AG08395 (cell line): ENCODE measurements at places on chromosomes 16 and 17.

- no peak for DNase-seq
These were observed 690.1 kb downstream of the WWOX start for GRCh38 chr16:78789561-78789960.

DNA sequence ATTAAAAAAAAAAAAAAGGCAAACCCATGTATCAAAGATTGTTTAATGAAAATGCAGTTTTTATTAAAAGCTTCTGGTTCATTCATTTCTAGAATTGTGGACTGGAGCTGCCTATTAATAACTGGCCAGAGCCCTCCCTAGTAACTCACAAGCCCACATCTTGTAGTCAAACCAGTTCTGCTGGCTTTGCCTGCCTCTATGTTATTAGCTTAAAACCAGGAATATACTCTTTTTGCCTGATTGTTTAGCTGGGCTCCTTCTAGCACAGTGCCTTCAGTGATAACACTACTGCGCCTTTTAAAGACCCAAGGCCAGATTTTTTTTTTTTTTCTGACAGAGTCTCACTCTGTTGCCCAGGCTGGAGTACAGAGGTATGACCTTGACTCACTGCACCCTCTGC, 26.0 kb downstream of the TAC4 start:
- DNase-seq = no peak

DNA sequence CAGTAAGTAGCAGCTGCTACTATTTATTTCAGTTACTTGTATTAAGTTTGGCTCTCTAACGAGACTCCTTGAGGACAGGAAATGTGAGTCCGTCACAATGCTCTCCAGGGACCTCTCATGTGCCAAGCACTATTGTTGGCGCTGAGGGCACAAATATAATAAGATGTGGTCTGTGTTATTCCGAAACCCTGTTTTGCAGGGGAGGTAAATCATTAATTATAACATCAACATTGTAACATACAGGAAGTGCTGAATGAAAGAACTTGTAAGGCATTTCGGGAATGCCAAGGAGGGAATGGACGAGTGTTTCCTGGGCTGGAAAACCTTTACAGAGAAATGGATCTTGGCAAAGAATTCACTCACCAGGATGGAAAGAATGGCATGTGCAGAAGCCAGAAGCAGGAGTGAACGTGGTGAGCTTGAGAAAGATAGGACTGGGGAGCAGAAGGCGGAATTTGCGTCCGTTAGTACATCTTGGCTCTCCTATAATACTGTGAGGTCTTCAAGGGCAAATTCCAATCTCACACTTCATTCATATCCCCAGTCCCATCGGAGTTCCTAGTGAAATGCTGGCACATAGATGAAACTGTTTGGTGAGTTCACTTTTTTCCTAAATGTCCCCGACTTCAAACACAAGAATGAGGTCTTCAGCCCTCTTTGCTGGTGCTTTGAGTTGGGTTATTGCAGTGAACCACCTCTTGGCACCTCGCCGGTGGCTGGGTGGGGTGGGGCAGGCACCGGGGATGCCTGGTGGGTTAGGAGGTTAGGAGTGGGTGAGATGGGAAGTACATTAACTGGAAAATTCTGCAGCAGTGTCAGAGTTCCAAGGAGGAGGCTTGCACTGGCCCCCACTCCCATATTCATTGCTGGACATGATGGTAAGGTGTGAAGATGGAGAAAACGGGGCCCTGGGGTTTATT, 11.5 kb downstream of the TAC4 start:
- DNase-seq = no peak

DNA sequence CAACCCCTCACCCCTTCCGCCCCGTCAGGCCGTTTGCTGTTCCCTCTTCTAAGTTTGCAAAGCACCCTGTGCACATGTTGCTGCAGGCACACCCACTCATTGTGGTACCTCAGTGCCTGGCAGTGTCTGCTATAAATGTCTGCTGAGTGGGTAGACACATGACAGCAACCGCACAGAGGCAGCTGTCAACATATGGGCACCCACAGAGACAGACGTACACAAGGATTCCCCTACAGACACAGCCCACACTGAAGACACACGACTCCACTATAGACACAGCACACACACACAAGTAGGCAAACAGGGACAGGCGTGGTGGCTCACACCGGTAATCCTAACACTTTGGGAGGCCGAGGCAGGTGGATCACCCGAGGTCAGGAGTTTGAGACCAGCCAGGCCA, 17.8 kb upstream of the CRK start:
- DNase-seq = no peak

DNA sequence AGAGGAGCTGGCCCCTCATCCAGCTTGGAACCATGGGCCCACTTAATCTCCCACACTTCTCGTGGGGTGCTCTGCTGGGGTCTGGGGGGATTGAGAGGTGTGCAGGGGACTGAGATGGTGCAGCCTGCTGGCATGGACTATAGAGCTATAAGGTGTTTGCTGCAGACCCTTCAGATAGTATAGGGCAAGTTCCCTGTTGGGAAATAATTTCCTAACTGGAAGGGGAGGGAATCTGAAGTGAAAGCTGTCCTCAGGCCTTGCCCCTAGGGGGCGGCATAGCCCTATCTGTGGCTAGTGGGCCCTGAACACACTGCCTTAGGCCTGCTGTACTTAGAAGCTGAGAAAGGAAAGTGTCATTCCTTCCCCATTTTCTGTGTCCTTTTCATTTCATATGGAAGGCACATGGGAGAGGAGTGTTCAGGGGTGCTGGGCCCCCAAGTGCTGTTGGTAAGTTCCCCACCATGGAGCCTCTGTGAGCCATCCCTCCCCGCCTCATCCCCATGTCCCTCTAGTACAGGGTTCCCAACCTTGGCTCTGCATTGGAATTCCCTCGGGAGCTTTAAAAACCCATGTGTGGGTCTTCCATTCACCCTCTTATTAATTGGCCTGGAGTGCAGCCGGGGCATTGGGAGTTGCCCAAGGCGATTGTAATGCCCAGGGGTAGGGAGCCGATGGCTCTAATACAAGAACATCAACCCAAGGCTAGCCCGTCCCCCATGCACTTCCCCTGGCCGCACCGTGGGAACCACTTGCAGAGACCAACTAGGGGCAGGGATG, 19.7 kb downstream of the GOSR2 start:
- peak; percentile 87 for DNase-seq

DNA sequence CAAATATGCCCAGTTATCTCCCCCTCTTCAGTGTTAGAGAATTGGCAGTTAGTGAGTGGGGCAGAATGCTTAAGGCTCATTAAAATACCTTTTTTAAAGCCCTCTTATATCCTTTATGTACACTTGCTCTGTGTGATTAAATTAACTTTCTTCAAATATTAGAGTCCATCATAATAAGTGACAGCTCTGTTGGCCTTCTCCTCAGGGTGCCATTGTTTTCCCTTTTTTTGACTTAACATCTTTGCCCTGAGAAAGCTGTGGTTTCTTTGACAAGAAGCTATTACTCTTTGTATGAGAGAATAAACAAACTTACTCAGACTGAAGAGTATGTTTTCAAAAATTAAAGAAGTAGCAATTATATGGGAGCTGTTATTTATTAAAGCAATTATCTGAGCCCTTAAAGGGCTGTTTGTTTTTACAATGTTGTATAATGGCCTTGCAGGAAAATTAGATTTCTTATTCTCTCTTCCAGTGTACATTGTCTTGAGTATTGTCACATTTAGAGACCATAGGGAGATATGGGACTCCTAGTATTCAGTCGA, 13.4 kb downstream of the RBBP6 start:
- no peak for DNase-seq

DNA sequence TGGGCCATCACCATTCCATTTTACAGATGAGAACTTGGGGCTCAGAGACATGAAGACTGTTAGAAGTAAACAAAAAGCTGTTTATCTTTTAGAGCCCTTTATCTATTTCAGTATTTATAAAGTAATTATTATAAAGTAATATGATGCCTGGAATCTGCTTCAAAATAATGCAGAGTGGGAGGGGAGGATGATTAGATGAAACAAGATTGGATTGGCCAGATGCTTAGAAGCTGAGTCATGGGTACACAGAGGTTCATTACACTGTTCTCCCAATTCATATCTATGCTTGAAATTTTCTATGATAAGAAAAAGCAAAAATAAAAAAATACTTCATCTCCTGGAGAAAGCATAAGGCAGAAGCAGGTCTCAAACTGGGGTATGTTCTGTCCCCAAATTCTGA, 29.4 kb downstream of the TOM1L2 start:
- DNase-seq = peak; percentile 62

DNA sequence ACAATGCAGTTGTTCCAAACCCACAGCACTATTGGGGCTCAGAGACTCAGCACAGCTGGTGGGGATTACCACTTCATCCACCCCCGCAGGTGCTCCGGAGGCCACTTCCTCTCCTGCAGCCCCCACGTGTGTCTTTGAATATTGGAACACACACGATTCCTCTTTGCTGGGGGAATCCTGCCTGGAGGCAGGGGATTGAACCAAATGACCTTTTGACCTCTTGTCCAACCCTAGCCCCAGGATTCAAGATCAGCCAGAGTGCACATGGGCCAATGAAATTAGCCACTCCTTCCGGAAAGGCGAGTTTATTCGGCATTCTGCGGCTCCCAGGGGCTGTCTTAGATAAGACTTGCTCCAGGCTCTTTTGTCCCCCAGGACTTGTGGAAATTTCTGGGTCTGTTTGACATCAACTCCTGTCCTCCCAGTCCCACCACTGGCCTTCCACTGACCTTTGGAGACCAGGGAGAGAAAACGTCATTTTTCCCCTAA, 350.2 kb downstream of the FOXL1 start:
- no peak for DNase-seq

DNA sequence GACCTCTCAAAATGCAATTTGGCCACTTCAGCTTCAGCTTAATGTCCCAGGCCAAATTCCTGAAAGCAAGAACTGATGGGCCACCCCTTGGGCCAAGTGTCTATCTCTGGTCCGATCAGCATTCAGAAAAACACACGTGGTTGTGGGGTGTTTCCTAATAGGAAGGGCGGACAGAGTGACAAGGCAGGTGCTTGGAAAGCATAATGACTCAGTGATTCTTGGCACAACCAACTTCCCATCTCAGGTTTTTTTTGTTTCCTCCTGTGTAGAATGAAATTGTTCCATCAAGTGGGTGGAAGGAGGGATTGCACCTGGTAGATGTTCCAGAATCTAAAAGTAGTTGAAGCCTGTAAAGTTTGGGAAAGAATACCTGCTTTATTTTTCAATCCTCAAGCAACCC, 155.6 kb downstream of the HS3ST2 start:
- no peak for DNase-seq

- DNase-seq = no peak
These were observed 28.6 kb downstream of the COG7 start for GRCh38 chr16:23424292-23424958.
